ENCODE measurements at places on chromosomes 1 and 21.

GRCh38 chr1:112793631-112794565, 78.8 kb upstream of the PPM1J start:
- DNase-seq = no peak

DNA sequence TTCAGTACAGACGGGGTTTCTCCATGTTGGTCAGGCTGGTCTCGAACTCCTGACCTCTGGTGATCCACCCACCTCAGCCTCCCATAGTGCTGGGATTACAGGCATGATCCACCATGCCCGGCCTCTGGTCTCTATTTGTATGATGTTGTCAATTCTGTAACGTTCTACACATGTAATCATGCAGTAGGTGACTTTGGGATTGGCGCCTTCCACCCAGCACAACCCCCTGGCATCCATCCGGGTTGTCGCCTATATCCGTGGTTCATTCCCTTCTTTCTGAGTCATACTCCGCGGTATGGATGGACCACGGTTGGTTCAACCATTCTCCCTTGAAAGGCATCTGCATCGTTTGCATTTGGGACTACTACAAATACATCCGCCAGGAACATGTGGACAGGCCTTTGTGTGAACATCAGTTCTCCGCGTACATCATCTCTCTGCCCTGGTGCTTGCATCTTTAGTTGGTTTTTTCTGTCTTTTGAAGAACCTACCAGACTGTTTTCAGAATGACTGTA, 72.1 kb downstream of the PDE9A start:
- no peak for DNase-seq

GRCh38 chr1:210477328-210477924, 148.7 kb downstream of the HHAT start:
- DNase-seq = no peak

DNA sequence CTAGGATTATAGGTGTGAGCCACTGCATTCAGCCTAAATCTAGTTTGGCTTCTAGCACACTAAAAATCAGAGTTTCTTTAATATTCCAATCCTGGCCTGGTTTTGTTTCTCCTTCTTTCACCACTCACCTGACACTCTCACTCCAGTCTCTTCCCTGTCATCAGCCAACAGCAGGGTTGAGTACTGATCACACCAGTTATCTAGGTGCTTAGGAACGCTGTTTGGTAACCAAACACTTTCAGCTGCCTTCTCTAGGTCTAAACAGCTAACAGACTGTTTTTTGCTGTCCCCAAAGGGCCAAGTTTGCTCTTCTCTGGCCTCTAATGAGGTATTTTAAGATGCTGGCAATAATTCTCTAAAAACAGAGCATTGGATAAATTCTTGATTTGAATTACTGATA, 17.7 kb upstream of the FRRS1 start:
- DNase-seq = no peak

DNA sequence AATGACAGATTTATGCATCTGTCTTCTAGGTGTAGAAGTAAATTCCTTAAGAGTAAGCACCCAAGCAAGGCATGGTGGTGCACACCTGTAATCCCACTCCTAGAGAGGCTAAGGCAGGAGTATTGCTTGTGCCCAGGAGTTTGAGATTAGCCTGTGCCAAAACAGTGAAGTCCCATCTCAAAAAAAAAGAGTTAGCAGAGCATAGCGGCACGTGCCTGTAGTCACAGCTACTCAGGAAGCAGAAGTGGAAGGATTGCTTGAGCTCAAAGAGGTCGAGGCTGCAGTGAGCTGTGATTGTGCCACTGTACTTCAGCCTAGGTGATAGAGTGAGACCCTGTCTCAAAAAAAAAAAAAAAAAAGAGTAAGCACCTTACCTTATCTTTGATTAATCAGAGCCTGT, 15.1 kb upstream of the TIPRL start:
- no peak for DNase-seq

GRCh38 chr21:46634966-46635323, 529 bp upstream of the PRMT2 start:
- DNase-seq = peak; percentile 54

- DNase-seq = no peak
Measured at GRCh38 chr1:173478094-173478674, 1.0 kb downstream of the PRDX6 start.

GRCh38 chr1:208538587-208538986, 294.4 kb upstream of the PLXNA2 start:
- no peak for DNase-seq

DNA sequence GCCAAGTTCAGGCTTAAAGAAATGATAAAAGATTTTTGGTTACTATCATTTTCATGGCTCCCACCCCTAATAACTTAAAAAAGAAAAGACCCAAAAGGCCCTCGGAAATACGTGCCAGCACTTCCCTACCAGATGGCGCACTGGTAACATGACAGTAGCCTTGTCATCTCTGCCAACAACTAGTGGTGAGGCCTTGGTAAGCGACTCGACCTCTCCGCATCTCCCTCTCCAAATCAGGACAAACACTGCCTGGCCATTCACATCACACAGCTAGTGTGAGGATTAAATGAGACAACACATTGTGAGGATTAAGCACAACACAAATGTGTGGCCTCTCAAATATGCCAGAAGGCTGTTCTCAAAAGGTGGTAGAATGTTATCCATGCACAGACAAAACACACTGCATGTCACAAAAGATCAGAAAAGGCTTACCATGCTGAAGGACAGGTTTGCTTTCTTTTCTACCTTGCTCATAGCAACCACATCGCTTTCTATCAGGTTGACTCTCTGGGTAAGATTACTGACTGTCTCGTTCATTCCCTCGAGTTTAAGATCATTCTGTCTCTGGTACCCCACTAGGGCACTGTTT, 16.4 kb downstream of the TEX38 start:
- peak; percentile 43 for DNase-seq

- DNase-seq = no peak
Measured at GRCh38 chr1:175409938-175410337, 217.4 kb upstream of the KIAA0040 start.

DNA sequence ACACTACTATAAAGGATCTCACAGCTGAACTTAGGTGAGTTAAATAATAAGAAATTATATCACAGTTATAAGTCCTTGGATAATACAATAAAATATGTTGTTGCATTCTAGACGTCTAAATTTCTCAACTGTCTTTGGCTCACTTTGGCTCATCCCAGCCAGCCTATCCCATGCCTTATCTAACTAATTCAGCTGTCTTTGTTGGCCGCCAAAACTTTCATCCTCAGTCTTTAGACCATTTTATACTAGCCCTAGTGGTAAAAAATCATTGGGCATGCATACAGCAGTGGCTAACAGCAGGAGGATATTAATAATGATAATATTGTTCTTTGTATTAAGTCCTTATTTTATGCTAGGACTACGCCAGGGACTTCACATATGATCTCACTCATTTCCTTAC, 59.3 kb downstream of the CCDC18 start:
- no peak for DNase-seq

- no peak for DNase-seq
Measured at GRCh38 chr1:66395202-66396061, 138.5 kb upstream of the SGIP1 start.

- no peak for DNase-seq
Measured at GRCh38 chr1:54009406-54009805, 8.6 kb downstream of the LDLRAD1 start.

DNA sequence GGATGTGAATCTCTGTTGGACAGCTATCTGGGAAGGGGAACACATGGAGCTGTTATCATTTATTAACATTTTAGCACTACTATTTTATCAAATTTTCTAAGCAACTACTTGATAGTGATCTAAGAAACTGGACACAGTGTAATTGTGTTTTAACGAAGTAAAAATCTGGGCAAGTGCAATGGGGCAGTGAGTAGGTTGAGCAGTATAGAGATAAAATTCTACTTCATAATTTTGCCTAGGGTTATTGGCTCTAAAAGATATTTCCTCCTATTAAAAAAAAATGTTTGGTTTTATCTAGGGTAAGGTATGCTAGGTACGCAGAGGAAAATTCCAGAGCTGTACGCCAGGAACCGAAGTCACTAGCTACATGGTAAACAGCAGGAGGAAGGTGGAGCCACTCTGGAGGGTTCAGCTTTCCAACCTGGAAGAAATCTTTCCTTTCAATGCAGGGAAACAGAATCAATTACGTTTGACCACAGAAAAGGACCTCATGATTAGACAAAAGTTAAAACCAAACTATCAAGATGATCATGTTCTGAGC, 43.3 kb downstream of the BCAR3 start:
- no peak for DNase-seq

DNA sequence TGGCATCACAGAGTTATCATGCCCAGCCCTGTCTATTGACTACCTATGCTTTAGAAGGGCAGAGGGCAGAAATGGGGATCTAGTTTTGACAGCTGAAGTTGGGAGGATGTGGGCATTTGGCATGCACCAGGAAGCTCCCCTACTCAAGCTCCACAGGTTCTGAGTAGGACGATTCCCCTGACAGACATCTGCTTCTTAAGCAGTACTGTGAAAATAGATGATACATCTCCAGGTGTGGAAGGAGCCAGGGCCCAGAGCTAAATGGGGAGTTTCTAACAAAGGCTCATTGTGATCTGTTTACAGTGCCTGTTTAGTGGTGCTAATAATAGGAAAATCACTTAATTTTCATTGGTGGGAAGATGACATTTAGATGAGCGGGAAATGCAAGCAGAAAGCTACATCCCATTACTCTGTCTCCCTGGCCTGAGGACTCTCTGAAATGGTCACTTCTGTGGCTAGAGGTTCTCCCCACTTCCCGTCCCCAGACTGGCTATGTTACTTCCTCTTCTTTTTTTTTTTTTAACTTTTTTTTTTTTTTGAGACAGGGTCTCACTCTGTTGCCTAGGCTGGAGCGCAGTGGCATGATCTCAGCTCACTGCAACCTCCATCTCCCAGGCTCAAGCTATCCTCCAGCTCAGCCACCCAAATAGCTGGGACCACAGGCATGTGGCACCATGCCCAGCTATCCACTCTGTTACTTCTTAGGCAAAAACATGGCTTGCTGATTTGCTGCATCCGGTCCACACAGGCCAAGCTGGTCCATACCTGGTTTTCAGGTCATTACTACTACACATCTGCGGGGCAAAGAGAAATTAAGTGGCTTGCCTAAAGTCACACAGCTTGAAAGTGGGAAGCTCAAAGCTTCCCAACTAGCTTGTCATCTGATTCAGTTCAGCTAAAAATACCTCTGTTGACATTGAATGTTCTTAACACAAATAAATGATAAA, 23.2 kb upstream of the CNIH3 start:
- no peak for DNase-seq

DNA sequence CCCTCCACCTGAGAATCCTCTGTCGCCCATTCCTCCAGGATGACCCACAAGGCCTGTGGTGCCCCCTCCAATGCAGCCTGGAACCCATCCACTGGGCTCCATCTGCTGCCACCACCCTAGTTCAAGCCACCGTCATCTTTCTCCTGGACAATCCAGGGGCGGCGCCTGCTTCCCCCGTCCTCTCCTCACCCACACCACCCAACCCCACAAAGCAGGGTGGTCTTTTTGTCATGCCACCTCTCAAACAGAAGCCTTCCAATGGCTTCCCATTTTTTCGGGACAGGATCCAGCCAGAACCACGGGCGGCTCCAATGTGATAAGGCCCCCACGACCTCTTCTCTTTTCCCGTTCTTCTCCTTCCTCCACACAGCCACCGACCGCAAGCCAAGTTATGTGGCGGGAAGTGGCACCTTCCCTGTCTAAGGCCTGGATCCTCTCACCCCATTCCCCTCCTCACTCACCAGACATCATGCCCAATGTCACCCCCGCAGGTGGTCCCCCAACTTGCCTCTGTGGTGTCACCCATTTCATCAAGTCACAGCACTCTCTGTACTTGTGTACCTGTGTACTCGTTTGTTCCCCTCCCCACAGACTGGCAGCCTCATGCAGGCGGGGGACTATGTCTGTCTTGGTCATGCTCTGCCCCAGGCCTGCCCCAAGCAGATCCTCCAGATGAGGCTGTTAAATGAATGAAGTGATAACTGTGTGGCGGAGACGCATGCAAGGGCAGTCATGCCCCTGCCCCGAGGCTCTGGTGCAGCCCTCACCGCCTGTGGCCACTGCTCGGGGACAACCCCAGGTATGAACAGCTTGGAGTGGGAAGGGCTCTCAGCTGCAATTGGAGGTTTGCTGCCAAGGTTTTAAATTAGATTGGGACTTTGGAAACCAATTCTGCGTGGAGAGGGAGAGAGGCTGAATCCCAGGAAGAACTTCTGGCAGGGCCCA, 11.0 kb downstream of the UBXN11 start:
- no peak for DNase-seq

DNA sequence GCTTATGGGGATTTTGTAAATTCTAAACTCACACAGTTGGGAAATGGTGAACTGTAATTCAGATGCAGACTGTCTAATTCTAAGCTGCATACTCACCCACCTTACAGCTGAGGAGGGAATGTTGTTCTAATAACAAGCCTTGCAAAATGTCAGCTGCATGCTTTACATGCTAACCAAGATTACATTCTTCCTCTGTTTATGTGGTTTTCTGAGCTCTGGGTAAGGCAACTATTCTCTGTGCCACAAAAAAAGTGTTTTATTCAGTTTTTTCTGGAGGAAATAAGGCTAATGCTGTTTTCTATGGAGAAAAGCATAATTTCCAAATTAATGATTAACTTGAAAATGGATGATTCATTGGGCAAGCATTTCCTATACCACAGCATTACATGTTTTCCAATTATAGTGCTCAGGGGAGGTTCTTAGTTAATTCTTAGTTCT, 64.9 kb downstream of the RGS13 start:
- no peak for DNase-seq

DNA sequence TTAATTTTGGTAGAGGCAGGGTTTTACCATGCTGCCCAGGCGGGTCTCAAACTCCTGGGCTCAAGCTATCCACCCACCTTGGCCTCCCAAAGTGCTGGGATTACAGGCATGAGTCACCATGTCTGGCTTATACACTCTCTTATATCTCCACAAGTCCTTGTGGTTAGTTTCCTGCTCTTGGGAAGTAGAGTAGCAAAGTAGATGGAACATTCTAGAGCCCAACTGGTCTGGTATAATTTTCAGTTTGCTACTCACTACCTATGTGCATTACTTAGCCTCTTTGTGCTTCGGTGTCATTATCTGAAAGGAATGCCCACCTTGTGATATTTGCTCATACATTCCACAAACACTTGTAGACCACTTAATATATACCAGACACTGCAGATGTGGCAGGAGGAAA, 96.6 kb upstream of the IPO9 start:
- no peak for DNase-seq

DNA sequence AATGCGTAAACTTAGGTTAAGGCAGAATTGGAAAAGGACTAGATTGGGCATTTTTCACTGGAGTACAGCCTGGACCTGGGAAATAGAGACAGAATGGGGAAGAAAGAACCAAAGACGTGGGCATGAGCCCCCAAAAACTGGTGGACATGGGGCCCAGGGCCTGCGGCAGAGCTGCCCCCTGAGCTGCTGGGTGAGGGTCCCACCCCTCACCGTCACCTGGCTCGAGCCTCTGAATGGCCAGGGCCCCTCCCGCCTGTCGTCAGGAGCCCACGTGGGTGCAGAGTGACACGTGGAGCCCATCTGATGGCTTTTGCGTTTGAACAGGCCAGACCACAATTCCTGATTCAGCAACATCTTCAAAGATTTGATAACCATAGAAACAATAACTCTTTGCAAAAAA, 360.9 kb upstream of the VAMP3 start:
- DNase-seq = no peak

- DNase-seq = no peak
Measured at GRCh38 chr1:53246261-53247134, 8.2 kb upstream of the MAGOH start.

Data from NCI-H446 treated with DMSO at 0.1 percent for 48 hours (cell line).